ENCODE measurements at places on chromosomes 1 and 21.

GRCh38 chr1:10022656-10023055 is 10.1 kb upstream of the UBE4B start:
- no peak for DNase-seq

DNA sequence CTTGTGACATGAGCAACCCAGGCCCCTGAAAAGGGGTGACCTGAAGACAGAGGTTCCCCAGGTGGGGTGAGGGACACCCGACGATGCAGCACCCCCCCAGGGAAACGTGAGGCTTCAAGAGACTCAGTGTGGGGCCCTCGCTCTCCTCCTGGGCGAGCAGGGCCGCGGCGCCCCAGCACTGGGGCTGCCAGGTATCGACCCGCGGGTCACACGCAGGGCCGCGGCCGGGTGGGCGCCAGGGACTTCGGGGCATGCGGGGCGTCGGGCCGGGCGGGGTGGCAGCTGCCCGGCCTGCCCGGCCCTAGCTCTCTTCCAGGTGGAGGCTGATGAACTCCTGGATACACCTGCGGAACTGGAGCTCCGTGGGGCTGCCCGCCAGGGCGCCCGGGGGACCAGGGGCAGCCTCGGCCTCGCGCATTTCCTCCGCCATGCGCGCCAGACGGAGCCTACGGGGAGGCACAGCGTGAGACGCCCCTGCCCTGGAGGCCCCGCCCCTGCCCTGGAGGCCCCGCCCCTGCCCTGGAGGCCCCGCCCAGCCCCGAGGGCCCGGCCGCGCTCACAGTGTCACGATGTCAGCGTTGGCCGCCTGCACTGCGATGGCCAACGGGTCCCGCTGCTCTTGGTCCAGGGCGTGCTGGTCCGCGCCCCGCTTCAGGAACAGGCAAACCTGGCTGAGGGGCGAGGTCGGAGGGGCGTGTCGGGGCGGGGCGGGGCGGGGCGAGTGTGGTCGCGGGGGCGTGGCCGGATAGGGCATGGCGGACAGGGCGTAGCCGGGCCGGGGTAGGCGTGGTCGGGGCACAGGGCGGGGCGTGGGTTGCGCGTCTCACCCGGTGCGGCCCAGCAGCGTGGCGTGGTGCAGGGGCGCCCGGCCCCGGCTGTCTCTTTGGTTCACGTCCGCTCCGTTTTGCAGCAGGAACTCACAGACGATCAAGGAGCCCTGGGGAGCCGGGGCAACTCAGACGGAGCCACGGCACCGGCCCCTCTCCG is 13.3 kb downstream of the SCNN1D start:
- no peak for DNase-seq

DNA sequence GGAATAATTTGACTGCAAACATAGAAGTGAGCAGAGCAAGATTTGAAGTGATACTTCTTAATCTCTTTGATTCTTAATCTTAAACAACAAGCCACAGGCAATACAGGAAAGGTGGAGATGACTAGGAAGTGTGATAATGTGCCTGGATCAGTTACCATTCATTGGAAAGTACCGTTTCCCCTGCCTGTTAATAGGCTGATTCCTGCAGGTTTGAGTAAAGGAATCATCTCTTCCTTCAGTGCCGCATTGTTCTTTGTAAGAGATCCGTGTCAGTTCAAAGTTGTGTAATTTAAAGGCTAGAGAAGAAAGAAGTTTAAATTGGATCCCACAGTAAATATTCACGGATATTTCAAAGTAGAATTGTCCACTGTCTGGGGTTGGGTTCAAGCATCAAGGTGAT is 43.5 kb upstream of the BCL10 start:
- no peak for DNase-seq

DNA sequence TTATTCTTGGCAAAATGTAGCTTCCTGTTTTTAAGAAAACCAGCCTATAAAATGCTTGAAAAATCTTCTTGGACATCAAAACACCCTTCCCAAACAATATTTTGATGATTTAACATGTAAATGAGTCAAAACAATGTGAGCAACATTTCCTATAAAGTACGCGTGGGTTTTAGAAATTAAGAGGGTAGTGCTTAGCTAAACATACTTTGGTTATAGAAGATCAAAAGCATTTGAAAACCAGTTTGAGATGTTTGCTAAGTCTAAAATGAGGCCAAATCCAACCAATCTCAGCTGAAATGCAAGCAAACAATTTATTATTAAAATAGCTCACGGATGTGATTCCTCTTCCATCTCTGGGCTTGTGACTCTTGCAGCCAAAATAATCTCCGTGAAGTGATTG is 350.4 kb downstream of the TGFB2 start:
- no peak for DNase-seq

GRCh38 chr1:39394598-39394997 is 96.8 kb upstream of the BMP8A start:
- no peak for DNase-seq

GRCh38 chr1:87151500-87152421 is 176.9 kb upstream of the LMO4 start:
- no peak for DNase-seq

GRCh38 chr1:15225461-15225860 is 21.6 kb upstream of the FHAD1 start:
- no peak for DNase-seq

DNA sequence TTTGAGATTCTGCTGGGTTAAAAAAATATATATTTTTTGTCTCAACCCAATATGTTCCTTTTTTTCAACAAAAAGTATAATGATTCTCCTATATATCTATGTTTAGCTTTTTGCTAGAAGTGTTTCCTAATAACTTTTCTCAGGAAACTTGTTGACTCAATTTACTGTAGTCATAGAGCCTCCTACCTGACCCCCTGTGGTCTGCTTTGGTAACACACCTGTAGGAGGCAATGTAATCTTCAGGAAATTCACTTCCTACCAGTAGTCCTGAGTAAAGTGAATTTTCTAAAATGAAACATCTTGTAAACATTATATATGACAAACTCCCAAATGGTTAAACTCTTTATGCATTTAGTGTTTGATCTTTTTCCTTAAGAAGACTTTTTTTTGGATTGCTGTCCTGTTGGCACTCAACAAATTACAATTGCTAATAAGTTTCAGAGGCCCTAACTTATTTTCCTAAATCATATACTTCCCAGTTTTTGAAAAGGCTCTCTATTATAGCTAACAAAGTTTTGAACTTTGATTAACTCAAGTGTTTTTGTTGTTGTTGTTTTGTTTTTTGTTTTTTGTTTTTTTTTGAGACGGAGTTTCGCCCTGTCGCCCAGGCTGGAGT is 118.3 kb downstream of the OLFML2B start:
- no peak for DNase-seq

- peak; percentile 79 for DNase-seq
Measured at GRCh38 chr1:46340404-46341221, at the start of gene NSUN4. NSUN4 (plus strand) TSS chr1:46340807; CDS start chr1:46340827, 20 bp downstream.

- no peak for DNase-seq
Measured at GRCh38 chr1:232259333-232259732, 370.6 kb downstream of the SIPA1L2 start.

- DNase-seq: no peak
Measured at GRCh38 chr1:2276803-2277580, 48.9 kb downstream of the SKI start.

GRCh38 chr1:39754026-39754570 is 15.4 kb downstream of the PPIE start:
- DNase-seq: no peak

All from NCI-H1436 treated with DMSO at 0.1 percent for 48 hours (cell line).